ENCODE measurements at places on chromosomes 6 and 20.

GRCh38 chr6:44636561-44637248 is 249.2 kb downstream of the CDC5L start:
- DNase-seq = no peak

DNA sequence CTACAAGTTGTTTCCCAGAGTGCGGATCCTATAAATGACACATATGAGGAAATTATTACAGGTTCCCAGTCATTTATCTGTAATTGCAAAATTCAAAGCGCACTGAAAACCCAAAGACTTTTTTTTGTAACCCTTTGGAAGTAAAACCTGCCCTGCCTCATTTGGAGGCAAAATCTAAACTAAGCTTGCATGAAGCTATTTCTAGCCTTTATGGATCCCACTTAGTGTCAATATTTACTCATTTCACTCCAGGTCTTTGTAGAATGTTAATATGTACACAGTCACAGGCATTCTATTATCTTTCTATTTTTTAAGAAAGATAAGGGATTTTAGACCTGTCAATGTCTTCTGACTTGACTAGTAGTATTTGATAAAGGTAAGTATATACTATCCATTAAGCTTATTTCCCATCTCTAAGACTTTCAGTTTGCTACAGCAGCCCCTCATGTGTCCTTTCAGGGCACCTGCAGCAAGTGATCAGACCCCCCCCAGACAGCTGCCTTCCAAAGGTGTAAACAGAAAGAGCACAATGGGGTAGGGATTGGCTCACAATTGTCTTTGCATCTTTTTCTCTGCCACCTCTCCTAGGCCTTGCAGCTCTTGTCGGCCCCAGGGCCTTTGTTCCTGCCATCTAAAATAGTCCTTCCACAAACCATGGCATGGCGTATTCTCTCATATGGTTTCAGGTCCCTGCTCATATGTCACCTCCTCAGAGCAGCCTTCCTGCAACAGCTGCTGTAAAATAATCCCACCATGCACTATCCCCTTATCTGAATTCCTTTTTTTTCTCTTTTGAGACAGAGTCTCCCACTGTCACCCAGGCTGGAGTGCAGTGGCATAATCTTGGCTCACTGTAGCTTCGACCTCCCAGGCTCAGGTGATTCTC is 1.3 kb upstream of the REPS1 start:
- DNase-seq = no peak

- DNase-seq = no peak
These were observed 22.3 kb downstream of the HTR1E start for GRCh38 chr6:86959656-86960055.

DNA sequence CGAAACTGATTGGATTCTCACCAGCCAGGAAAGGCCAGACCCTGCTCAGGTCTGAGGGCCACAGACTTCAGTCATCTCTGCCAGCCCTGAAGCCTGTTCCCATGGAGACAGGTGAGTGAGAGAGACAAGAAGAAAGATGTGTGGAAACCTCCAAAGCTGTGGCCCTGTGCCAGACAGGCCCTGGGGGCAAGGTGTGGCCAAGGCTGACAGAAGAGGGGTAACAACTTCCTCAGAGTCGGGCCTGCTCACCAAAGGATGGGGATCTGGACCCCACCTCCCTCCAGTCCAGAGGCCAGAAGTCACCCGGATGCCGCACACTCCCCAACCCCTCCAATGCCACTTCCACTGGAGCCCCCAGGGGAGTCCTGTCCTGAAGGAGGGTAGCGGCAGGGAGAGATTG is 73.6 kb downstream of the MDGA1 start:
- DNase-seq = no peak

DNA sequence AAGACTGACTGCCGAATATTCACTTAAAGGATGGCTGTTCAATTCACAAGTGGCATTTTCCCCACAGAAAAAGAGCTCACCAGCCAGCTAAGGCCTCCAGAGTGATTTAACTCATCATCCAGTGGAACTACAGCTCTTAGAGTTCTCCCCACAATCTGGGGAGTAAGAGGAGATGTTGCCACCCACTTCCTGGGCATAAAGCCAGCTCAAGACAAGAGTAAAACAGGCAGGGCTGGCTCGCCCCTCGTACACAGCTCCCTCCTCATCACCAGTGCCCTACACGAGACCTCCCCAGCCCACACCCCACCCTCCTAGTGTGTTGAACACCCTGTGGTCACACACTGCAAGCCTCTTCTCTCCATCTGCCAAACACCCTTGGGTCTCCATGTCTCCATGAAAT is 47.2 kb upstream of the IPCEF1 start:
- DNase-seq = no peak

All from activated CD4-positive, alpha-beta T cell treated with anti-CD3 and anti-CD28 coated beads for 24 hours (primary cell).